ENCODE measurements at places on chromosomes 11 and 22.

DNA sequence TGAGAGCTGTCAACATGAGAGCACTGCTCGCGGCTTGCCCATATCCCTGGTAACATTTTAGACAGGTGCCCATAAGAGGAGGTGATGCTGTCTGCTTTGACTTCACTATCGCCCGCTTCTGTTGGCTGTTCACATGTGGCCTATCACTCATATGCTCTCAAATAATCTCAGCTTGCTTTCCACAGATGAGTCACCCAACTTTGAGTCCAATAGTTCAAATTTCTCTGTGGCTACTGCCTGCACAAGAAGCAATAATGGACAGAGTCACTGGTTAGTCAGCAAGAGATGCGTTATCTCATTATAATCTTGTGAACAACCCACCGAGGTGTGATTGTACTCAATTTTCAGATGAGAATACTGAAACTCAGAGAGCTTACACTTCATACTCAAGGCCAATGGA is 1714.1 kb downstream of the LRRC4C start:
- DNase-seq, result no peak

GRCh38 chr22:36727927-36728488 is 24.5 kb upstream of the CACNG2 start:
- no peak for DNase-seq

DNA sequence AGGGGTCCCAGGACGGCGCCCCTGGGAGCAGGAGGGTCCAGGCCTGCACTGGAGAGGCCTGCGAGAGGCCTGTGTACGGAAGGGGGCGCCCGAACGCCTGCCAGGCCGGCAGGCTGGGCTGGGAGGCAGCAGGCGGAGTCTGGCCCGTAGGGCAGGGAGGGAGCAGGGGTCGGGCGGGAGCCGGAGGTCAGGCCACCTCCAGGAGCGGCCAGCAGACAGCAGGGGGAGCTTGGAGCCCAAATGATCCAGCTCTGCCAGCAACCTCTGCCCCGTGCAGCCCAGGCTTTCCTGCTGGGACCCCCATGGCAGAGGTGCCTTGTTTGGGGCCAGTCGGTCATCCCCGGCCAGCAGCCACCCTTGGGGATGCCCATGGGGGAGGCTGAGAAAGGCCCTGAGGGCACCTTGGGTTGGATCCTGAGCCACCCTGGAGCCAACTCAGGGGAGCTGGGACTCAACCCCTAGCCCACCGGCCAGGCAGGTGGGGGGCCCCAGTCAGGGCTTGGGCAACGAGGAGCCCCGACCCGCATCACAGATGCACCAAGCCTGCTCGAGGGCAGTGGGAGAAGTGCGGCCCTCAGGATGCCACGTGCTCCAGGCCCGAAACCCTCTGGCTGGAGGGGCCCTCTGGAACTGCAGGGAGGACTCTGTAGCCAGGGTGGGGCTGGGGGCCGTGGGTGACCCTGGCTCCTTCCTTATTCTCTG is 9.6 kb upstream of the SYT8 start:
- no peak for DNase-seq

DNA sequence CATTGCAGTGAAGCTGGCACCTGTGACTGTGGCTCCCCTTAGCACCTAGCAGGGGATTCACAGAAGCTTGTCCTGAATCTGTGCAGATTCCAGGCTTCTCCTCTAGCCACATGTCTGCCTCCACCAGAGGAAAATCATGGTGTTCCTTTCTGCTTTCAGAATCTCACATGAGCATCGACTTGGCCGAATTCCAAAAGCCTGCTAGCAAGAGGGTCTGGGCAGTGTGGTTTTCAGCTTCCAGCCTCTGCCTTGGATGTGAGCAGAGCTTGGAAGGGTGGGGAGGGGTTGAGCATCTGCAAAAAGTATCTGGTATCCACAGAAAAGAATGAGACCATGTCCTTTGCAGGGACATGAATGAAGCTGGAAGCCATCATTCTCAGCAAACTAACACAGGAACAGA is 911.1 kb downstream of the TBC1D22A start:
- no peak for DNase-seq

- DNase-seq, result no peak
Measured at GRCh38 chr11:120704256-120704750, 192.8 kb downstream of the GRIK4 start.

DNA sequence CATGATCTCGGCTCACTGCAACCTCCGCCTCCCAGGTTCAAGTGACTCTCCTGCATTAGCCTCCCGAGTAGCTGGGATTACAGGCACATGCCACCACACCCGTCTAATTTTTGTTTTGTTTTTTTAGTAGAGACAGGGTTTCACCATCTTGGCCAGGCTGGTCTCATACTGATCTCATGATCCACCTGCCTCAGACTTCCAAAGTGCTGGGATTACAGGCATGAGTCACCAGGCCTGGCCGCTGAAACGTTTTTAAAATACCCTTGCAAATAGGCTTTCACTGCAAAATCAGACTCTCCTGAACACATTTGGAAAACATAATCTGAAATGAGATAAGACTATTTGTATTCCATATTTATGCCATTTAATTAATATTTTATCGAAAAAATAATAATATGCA is 826.1 kb upstream of the CNTN5 start:
- DNase-seq, result no peak

DNA sequence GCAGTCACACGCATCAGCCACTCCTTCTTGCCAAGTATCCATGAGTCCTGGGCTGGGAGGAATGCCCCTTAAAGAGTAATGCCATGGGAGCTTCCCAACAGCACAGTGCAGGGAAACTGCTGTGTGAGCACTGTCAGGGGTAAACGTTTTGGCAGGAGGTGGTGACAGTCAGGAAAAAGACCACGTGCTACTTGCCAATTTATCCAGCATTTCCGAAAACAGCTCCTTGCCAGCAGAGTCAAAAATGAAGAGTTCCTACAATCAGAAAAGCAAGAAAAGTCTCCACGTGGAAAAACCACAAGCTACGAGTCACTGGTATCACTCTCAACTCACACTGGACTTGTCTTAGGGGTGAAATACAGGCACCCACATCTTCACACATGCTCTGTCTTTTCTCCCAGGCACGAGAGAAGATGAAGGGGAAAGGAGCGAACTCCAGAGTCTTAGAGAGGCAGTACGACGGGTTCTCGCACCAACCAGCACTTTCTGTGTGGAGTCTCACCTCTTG is 9.9 kb downstream of the IFT27 start:
- no peak for DNase-seq

- peak; percentile 80 for DNase-seq
Measured at GRCh38 chr11:64492561-64492960, 98.5 kb upstream of the SLC22A12 start.

GRCh38 chr11:117217141-117218084 is 14.5 kb downstream of the PCSK7 start:
- DNase-seq, result no peak

GRCh38 chr11:18308242-18308641 is 13.7 kb downstream of the HPS5 start:
- no peak for DNase-seq

DNA sequence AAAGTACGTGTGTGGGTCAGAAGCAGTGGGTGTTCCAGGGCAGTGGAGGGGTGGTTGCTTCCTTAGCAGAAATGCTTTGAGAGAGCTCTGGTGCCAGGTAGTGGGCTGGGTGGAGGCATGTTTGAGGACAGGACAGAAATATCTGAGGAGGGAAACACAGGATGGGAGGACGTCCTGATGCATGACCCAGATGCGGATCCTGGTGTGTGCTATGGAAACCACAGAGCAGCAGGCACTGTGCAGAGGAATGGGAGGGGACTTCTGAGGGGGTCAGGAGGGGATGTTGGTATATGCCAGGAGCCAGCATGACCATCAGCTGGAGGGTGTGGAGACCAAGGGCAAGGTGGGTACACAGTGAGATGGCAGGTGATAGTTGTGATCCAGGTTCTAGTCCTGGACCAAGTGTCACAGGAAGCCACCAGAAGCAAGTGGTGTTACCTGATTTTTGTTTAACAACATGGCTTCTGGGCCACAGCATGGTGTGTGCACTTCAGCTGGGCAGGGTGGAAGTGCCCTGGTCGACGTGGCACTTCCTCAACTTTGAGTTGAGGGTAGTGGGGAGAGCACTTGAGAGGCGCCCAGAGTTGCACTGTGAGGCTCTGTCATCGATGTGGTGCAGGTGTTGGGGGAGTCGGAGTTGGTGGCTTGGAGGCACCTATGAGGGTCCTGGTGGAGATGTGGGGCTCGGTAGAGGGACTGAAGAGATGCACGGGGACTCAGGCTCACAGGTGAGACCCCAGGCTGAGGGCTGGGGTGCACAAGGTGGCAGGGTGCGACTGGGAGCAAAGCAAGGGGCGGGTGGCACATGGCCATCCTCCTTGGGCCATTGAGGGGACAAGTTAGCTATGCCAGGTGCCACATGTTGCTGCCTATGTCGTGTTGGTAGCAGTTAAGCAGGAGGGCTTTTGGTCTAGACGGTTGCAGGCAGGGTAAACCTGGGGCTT is 7.5 kb downstream of the DGCR8 start:
- no peak for DNase-seq

- DNase-seq, result no peak
Measured at GRCh38 chr11:126157326-126158030, 54.0 kb downstream of the RPUSD4 start.

DNA sequence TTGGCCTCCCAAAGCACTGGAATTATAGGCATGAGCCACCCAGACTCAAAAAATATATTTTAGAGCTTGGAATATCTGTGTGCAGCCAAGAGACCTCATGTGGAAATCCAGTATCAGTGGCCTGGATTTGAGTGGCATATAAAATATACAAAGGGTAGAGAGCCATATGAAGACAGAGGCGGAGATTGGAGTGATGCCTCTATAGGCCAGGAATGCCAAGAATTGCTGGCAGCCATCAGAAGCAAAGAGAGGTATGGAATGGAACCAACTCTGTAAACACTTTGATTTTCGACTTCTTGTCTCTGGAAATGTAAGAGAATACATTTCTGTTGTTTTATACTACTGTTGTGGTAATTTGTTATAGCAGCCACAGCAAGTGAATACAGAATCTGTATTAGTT is 123.0 kb downstream of the PLEKHA7 start:
- no peak for DNase-seq

DNA sequence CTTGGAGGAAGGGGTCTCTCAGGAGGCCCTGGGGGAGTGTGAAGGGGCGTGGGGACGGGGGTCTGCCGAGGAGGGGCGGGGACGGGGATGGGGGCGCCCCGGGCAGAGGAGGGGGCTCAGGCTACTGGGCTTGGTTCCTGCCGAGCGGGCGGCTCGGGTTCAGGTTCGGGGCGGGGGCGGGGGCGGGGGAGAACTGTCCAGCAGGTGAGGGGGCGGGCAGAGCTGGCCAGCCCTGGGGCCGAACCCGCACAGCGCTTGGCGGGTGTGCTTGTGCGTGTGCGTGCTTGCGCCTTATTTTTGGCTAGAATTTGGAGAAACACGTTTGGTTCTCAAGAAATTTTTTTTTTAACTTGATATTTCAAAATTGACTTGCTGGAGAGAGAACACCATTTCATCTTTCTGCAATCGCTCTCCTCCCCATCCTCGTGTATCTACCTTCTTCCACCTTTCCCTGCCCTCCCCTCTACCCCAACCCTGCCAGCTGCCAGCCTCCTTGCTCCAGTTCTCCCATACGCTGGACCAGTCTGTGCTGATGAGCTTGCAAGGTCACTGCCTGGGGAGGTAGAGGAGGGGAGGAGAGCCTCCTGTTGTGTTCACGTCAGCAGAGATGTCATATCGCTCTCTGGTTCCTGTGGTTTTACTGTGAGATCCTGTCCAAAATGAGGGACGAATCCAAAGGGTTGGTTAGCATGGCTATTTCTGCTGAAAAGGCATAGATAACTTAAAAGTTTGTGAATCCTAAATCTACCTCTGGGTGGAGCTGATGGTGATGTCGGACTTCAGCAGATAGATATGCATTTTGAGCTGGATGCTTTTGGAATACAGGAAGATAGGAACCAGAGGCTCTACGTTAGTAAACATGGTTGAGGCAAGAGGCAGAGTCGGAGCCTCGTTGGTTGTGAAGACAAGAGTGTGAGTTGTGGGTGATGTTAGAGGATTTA is 668 bp downstream of the MADD start:
- DNase-seq, result no peak

GRCh38 chr11:74255741-74256375 is 55.6 kb downstream of the P4HA3 start:
- peak; percentile 26 for DNase-seq

GRCh38 chr11:66523611-66524010 is 13.2 kb downstream of the BBS1 start:
- no peak for DNase-seq

DNA sequence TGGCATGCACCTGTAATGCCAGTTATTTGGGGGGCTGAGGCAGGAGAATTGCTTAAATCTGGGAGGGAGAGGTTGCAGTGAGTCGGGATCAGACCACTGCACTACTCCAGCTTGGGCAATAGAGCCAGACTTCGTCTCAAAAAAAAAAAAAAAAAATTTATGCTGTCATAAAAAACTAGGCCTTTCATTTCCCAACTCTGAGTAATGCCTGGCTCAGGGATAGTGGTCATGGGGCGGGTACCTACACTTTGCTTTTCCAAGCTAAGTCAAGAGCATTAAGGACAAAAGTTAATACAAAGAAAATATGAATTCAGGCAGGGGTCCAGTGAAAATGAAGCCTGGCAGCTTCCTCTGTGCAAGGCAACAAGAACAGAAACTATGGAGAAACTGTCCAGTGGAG is 16.3 kb downstream of the CPSF7 start:
- DNase-seq, result no peak

DNA sequence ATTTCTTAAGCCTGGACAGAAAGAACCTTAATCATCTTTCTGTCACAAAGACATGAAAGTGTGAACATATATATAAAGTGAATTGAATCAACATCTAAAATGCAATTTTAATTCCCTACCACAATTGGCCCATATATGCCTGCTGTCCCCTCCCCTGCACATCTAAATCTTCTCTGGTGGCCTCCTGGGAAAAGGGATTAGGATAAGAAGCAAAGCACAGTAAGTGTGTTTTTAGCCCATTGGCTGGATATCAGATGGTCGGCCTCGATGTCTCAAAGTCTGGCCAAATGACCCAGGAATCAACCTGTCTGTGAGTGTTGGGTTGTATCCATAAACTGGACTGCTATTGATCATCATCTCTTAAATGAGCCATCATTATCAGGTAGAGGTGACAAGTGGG is 5.8 kb downstream of the MMP3 start:
- no peak for DNase-seq

GRCh38 chr11:25183411-25183810 is 686.6 kb downstream of the LUZP2 start:
- no peak for DNase-seq

- DNase-seq, result no peak
Measured at GRCh38 chr11:10725114-10725906, 25.7 kb upstream of the CTR9 start.
